Ascending aorta (tissue), 2 donors: ENCODE measurements at places on chromosomes 16 and 17.

GRCh38 chr17:62062944-62063343 is 2.1 kb downstream of the MED13 start:
- H3K27me3 ChIP-seq, result no peaks in the 10 kb centered on the region
- H3K27ac ChIP-seq, result no peak overlapping the region

DNA sequence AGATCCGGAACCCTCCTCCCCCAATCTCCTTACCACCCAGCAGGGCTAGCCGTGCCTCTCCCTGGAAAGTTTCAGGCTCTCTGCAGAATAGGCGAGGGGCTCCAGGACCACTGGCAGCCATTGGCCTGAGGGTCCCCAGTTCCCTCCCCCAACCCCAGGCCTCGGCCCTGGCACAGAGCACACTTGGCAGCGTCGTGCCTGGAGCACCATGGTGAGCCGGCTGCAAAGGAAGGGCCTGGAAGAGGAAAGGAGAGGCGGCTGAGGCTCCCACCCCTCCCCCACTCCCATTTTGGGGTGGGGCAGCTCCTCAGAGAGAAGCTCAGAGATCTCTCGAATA is 369 bp upstream of the BTBD17 start:
- peaks cover 19% of the 10 kb centered on the region for H3K27me3 ChIP-seq
- no peak for DNase-seq
- no peaks in the 10 kb centered on the region for H3K36me3 ChIP-seq
- H3K27ac ChIP-seq, result no peak overlapping the region
- peaks cover 4% of the 10 kb centered on the region for H3K4me1 ChIP-seq

DNA sequence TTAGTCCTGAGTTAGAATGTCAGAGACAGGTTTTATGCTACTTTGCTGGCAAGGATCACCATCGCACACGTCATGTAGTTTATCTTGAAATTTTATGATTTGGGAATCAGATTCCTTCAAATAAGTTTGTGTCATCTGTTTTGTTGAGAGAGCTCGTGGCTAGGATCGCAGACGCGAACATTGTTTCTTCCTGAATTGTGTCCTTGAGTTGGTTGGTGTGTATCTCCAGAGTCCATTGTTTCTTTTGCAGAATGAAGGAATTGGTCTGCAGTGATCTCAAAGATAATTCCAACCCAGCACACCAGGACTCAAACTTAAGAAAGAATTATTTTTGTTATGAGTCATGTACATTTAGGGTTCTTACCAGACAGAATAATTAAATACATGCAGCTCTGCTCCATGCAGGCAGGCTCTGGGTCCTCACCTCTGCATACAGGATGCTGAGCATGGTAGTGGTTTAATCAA is 51.6 kb downstream of the PRKCA start:
- no peak overlapping the region for H3K4me3 ChIP-seq
- no peaks in the 10 kb centered on the region for H3K27me3 ChIP-seq
- H3K27ac ChIP-seq, result no peak overlapping the region
- no peaks in the 10 kb centered on the region for H3K4me1 ChIP-seq
- no peak for DNase-seq
- H3K36me3 ChIP-seq, result no peaks in the 10 kb centered on the region

DNA sequence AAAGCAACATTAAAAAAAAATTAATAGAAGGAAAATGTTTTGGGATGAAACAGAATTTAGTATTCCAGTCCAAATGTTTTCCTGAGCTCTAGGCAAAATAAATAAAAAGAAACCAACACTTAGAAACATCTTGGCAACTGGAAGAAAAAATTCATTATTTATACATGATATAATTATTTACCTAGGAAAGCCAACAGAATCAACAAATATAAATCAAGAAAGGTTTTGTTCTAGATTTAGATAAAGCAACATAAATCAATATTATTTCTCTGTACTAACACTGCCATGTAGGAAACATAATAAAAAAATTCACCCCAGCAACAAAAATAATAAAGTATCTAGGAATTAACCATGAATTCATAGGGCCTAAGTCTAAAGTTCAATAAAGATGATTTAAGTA is 167.4 kb downstream of the MYO1D start:
- H3K27me3 ChIP-seq, result no peaks in the 10 kb centered on the region
- peaks cover 39% of the 10 kb centered on the region for H3K36me3 ChIP-seq
- no peak overlapping the region for H3K4me3 ChIP-seq
- no peaks in the 10 kb centered on the region for H3K4me1 ChIP-seq

DNA sequence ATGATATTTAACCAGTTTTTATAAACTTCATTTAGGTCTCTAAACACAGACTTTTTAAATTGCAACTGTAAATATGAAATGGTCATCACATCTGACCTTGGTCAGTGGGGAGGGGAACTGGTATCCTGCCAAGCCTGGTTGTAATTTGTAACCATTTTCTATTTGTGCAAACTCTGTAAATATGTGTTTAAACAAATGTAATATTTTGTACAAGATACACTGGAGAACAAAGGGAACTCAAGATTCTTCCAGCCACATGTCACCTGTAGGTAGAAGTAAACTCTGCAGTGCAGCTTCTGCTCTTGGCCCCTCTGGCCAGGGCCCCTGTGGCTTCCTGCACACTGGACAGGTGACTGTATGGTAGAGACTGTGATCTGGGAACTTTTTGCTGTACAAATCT is 35.8 kb downstream of the AKAP1 start:
- H3K27me3 ChIP-seq, result no peaks in the 10 kb centered on the region
- no peaks in the 10 kb centered on the region for H3K4me1 ChIP-seq

GRCh38 chr16:88473666-88474534 is 20.8 kb downstream of the ZFPM1 start:
- peak overlapping the region; percentile 49 for H3K27ac ChIP-seq
- DNase-seq, result no peak
- H3K4me3 ChIP-seq, result peak overlapping the region; percentile 44

- no peak overlapping the region for H3K4me3 ChIP-seq
- H3K27ac ChIP-seq, result no peak overlapping the region
- H3K4me1 ChIP-seq, result no peaks in the 10 kb centered on the region
Measured at GRCh38 chr17:81010935-81011334, 19.3 kb downstream of the CHMP6 start.

- peak overlapping the region; percentile 78 for H3K27ac ChIP-seq
- H3K4me3 ChIP-seq, result peak overlapping the region; percentile 48
- DNase-seq, result no peak
- no peaks in the 10 kb centered on the region for H3K36me3 ChIP-seq
Measured at GRCh38 chr17:73342541-73343167, 30.9 kb upstream of the CDC42EP4 start.

GRCh38 chr17:58747674-58748073 is 8.0 kb upstream of the PPM1E start:
- H3K27ac ChIP-seq, result no peak overlapping the region
- no peak overlapping the region for H3K4me3 ChIP-seq
- H3K27me3 ChIP-seq, result no peaks in the 10 kb centered on the region

GRCh38 chr16:83954577-83955016 is 1.6 kb downstream of the OSGIN1 start:
- peaks cover 22% of the 10 kb centered on the region for H3K4me1 ChIP-seq
- DNase-seq, result peak; percentile 35
- peak overlapping the region; percentile 64 for H3K4me3 ChIP-seq
- H3K27ac ChIP-seq, result peak overlapping the region; percentile 94
- peaks cover 5% of the 10 kb centered on the region for H3K36me3 ChIP-seq
